ENCODE measurements at places on chromosomes 5 and 9.

DNA sequence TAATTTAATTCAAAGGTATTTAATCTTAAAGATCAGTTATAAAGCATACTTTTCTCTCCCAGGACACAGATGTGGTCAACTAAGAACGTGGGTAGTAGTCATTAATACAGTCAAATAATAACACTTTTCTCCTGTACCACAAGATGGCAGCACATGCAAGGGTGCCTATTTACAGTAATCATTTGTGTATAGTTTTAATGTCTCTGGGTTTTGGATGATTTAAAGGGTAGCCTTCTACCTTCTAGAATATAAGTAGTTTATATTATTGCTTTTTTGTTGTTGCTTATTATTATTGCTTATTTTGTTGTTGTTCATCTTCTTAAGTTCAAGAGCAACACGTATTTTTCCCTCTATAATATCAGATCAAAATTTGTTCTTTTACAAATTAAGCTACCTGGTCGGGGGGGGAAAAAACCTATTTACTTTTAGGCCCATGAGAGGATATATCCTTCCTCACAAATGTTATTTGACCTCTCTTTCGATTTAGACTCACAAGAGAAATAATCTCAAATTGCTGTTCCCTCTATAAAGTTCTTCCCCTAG lies 59.6 kb upstream of the SLC27A6 start:
- no peak for DNase-seq

DNA sequence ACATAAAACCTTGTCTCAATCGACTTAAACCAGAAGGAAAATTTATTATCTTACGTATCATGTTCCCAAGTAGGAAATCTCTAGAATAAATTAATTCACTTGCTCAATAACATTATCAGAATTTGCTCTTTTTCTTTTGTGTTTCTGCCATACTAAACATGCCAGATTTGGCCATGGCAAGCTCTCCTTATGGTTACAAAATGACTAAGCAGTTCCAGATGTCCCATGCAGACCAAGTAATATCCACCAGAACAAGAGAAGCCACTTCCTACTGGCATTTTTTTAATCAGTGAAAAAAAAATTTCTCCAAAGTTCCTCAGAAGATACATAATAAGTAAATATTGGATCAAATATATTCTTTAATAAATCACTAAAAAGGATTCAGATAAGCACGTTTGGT lies 25.2 kb upstream of the ADAMTS6 start:
- no peak for DNase-seq

DNA sequence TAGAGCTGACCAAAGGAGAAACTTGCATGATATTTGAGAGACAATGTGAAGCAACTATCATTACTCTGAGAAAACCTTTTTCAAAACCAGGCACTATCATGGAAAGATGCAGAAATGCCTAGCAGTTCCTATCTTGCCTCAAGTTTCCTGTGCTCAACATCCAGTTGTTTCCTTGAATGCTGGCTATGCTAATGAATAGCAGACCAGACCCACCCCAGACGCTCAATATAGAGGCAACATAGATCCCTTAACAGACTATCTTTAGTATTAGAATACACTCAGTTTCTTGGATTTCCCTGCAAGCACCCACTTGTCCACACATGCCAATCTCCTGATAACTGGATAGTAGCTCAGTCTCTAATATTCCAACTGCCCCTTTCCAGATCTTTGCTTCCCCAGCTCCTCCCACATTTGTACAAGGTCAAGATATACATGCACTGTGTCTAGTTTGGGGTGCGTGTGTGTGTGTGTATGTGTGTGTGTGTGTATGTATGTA lies 93.3 kb upstream of the PCSK5 start:
- DNase-seq = no peak

- DNase-seq = no peak
These were observed 88.6 kb upstream of the MYO10 start for GRCh38 chr5:17024686-17025180.

DNA sequence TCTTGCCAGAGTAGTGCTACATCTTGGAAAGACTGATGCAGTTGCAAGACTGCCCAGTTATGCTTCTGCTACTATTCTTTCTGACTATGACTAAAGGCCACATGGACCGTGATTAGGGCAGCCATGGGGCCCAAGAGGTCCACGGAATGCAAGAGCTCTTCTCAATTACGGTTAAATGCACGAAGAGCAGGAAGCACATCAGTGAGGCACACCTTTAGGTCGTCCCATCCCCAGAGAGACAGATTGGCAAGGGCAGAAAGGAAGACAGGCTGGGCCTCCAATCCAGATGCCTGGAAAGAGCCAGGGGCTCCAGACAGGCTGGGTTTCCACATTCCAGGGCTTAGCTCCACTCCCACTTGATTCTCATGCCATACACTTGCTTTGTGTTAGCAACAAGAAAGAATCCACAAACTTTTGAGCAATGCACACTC lies 132.3 kb upstream of the SLIT3 start:
- DNase-seq = no peak

DNA sequence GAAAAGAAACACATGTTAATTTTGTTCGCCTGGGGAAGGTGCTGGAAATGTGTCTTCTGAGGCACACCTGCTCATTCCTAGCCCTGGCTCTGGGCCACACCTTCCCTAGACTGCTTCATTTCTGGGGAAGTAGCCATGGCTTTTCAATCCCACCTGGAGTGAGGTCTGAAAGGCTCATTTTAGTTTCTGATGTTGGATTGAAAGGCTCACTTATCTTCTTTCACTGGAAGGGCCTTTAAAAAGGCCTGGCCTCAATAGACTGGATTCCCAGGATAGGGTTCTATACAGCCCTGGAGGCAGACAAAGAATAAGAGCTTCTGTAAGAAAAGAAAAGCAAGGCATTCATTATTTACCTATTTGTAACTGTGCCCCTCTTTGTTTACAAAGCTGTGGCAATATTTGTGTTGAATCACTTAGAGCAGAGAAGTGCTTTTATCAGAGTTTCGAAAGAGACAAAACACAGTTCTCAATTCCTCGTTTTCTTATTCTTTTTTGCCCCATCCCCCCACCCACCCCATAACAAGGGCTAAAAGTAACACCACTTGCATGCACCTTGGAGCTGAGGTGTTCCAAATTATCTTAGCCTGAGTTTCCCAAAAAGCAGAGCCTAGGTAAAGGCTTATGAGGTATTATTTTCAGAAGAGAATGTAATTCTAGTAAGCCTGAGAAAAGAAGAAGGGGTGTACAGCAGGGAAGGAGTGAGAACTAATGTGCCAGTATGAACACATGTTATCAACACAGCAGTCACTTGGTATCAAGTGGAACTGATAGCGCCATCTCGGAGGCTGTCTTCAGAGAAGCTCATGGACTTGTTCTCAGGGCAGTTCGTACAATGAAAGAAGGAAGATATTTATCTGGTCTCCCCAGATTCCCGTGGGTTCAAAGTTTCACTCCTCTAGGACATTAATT lies 413.1 kb downstream of the KCTD16 start:
- no peak for DNase-seq

DNA sequence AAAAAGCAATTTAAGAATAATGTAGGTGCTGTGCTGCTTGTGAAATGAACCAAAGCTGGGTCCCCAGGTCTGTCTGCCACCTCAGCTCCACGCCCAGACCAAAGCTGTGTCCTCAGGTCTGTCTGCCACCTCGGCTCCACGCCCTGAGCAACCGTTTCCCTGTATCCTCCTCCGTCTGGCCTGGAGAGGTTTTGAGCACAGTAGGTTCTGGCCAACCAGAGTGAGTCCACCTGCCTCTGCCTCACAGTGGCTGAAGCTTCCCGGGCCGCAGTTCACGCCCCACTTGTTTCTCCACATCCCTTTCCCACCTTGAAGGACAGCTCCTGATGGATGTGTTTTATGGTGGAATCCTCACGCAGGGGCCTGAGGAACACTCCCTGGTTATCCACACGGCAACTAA lies 120.5 kb downstream of the ADAMTS2 start:
- DNase-seq = no peak

- DNase-seq = peak; percentile 88
These were observed 38.3 kb downstream of the RXRA start for GRCh38 chr9:134364391-134365114.

- DNase-seq = no peak
These were observed 672.9 kb upstream of the GRAMD2B start for GRCh38 chr5:125750147-125750860.

DNA sequence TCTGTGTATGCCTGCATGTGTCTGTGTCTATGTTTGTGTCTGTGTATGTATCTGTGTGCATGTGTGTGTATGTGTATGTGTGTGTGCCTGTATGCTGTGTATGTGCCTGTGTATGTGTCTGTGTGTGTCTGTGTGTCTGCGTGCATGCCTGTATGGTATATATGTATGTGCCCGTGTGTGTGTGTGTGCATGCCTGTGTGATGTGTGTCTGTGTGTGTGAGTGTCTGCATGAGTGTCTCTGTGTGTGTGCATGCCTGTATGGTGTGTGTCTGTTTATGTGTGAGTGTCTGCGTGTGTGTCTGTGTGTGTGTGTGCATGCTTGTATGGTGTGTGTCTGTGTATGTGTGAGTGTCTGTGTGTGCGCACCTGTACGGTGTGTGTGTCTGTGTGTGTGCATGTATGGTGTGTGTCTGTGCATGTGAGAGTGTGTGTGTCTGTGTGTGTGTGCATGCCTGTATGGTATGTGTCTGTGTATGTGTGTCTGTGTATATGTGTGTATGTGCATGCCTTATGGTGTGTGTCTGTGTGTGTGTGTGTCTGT lies 137.1 kb upstream of the IRX2 start:
- DNase-seq = peak; percentile 7

DNA sequence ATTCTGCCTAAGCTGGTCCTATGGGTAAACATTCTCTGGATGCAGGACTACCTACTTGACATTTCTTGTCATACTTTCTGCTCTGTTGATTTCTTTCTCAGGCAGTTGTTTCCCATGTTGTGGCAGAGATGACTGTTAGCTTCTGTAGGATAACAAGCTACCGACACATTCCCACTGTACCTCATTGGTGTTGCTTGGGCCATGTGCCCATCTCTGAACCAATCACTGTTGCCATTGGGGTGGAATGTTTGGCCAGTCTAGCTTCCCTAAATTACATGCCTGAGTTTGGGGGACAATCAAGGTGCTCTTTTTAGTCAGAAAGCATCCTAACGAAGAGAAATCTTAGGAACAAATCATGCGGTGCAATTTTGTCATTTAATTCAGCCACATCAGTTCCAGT lies 212.0 kb downstream of the KDM4C start:
- DNase-seq = no peak

- DNase-seq = no peak
These were observed 34.2 kb upstream of the IL7R start for GRCh38 chr5:35822511-35822910.

GRCh38 chr5:150302301-150303069 lies at the start of gene ARSI:
Gene ARSI (minus strand): TSS chr5:150302905. CDS start chr5:150302373, 532 bp downstream.
- no peak for DNase-seq

GRCh38 chr5:135706474-135706873 lies 127.7 kb upstream of the CXCL14 start:
- no peak for DNase-seq

GRCh38 chr5:31393126-31393525 lies 138.8 kb downstream of the DROSHA start:
- DNase-seq = no peak

DNA sequence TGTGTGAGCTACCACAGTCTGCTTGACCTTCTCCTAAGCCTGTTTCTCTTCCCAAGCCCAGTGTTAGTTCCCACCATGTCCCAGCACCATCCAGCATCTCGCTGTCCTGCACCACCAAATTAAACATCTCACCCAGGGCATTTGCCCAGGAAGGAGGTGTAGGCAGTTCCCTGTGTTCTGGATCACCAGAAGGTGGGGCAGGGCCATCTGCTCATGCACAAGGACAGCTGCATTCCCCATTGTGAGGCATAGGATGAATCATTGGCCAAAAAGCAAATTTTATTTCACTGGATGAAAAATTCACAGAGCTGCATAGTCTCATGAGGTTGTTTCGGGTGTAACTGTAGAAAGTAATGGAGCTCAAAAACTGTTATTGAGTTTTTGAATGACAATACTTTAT lies 89.5 kb upstream of the GRIA1 start:
- no peak for DNase-seq

DNA sequence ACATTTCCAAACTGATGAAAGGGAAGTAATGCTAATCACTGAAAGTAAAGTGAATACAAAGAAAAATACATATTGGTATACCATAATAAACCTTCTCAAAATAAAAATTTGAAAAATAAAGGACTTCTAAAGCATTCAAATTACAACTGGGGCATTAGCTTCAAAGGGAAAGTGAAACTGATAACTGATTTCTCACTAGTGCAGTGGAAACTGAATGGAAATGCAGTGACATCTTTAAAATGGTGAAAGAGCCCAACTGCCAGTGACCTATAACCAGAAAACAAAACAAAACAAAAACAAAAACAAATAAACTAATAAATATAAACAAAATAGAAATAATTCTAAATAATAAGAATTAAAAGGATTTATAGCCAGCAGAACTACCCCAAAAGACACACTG lies 297.5 kb upstream of the GRIN3A start:
- no peak for DNase-seq

GRCh38 chr5:135446615-135447014 lies 533 bp downstream of the DCANP1 start:
- peak; percentile 31 for DNase-seq

DNA sequence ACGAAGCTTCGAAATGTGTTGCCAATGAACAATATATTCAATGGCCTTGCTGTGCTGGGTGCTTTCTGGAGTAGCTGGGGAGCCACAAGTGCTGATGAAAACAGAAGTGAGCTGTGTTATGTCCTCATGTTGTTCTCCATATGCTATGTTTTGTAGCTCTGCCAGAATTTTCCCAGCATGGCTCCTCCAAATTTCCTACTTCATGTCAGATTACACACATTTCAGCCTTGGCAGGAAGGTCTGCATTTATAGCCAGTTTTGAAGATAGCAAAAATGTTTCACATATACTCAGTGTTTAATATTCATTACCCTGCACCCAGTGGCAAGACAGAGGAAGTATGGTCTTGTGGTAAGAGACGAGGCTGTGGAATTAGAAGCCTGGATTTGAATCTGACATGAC lies 22.6 kb upstream of the NMUR2 start:
- DNase-seq = no peak

- DNase-seq = no peak
These were observed 6.3 kb downstream of the ADGRD2 start for GRCh38 chr9:124456341-124457078.

DNA sequence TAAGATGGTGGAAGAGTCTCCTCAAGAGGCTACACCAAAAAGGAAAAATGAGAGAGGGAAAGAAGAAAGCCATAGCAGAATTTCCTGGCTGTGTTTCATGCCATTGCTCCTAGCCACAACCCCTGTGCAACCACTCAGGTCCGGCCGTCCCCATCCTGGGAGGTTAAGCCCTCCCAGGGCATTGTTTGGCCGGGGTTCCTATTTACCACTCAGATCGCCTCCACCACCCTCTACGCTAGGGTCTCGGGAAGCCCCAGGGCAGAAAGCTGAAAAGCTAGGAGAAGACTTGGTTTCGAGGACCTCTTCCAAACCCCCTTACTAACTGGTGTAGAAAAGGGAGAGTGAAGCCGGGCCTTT lies 715 bp downstream of the RC3H2 start:
- DNase-seq = peak; percentile 52

DNA sequence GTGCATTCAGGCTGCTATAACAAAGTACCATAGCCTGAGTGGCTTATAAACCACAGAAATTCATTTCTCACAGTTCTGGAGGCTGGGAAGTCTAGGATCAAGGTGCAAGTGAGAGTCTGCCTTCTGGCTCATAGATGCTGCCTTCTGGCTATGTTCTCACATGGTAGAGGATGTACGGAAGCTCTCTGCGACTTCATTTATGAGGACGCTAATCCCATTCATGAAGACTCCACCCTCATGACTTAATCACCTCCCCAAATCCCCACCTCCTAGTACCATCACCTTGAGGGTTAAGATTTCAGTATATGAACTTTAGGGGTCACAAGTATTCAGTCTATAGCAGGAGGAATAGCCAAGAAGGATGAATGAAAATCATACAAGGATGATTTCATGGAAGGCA lies 37.3 kb upstream of the KCNIP1 start:
- no peak for DNase-seq

Measured in left lobe of liver (tissue), 2 donors.